ENCODE measurements at places on chromosomes 11 and 22.

DNA sequence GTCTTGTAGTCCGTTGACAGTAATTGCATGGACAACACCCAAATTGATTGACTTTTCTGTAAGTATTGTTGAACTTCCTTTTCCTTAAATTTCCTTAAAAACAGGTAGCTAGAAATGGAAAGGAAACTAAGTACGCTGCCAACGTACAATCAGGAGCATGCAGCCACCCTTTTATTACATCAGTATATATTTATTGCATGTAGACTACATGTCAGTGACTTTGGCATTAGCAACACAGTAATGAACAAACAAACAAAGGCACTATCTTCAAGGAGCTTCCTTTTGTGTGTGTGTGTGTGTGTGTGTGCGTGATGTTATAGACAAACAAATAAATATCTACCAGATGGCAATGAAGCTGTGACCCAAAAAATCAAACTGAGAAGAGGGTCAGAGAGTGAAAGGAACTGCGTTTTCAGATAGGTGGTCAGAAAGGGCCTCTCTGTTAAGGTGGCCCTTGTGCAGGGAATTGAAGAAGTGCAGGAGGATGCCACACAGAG lies at the start of gene OR9Q1:
Gene OR9Q1 (plus strand): TSS at position 447 of the 497 bp plus-strand sequence. CDS start 155,564 bp downstream, outside the sequence.
- DNase-seq, result no peak

DNA sequence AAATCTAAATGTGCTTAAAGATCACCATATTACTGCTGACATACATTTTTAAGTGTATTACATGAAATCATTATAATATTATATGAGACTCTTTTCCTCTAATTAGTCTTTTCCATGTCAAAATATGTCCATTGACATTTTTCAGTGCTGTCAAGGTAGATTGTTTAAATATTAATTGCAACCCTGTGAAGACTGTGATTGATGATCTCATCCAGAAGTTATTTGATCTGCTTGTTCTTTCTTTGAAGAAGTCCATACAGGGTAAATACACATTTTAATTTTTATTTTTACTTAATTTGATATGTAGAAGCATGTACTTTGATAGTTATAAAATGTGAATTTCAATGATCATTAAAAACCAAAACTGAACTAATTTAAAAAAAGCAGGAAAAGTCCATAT lies 38.4 kb downstream of the DYNC2H1 start:
- no peak for DNase-seq

- DNase-seq, result no peak
These were observed 34.2 kb upstream of the LDLRAD3 start for GRCh38 chr11:35909511-35910265.

GRCh38 chr22:17943533-17944249 lies 80.7 kb downstream of the MICAL3 start:
- DNase-seq, result no peak

- no peak for DNase-seq
These were observed 54.7 kb upstream of the OPCML start for GRCh38 chr11:133586903-133587517.

DNA sequence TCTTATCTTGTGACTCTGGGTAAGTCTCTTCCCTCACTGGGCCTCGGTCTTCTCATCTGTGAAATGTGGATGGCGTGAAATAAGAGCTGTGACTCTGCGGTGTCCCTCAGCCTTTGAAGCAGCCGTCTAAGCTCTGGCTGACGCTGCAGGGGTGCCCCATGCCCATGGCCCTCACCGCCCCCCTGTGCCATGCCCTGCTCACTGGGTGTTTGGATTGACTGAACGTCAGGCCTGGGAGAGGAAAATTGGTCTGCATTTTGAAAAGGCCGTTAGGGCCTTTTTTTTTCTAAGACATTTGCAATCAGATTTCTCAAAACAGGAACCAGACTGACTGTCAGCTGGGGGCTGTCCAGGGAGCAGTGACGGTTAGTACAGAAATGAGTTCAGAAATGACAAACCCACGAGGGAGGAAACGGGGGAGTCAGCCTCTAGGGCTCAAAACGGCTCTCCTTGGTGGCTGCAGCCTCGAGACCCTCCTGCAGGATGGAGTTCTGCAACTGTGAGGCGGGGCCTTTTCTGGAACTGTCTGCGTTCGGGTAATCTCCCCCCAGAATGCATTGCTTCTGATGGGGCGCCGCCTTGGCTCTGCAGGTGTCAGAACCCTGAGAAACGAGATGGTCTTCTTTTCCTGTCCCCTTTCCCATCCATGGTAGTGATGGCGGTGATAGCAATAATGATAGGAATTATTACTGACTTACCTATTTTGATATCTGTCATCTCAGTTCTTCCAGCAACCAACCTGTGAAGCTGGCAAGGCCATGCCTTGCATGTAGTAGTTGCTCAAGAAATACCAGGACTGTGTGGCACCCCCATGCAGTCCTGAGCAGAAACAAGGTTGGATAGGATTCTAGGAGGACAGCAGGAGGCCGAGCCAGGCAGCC lies 2.0 kb downstream of the GRK2 start:
- DNase-seq, result peak; percentile 73

DNA sequence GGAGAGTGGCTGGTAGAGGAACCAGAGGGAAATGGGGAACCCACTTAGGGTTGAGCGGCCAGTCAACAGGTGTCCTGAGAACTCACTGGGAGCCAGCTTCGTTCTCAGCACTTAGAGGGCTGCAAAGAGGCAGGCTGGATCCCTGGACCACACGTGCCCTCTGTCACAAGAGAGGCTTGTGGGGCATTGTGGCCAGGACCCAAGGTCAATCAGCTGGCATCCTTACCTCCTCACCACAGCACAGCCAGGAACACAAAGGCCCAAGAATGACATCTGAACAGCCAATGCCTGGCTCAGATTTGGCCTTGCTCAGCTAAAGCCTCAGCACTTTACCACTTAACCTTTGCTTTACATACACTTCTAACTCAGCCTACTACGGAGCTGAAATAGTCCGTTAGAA lies 7.4 kb downstream of the MAPK8IP1 start:
- DNase-seq, result no peak

- DNase-seq, result no peak
These were observed 10.5 kb downstream of the GRIK4 start for GRCh38 chr11:120522021-120522420.

GRCh38 chr11:59659981-59660380 lies 8.9 kb downstream of the PATL1 start:
- DNase-seq, result no peak

GRCh38 chr22:20956258-20957101 lies 10.6 kb upstream of the AIFM3 start:
- DNase-seq, result no peak

- DNase-seq, result peak; percentile 38
These were observed 20.0 kb upstream of the CD5 start for GRCh38 chr11:61082062-61082870.

GRCh38 chr11:42890773-42891172 lies 421.0 kb upstream of the API5 start:
- DNase-seq, result no peak

GRCh38 chr11:59918987-59919589 lies 19.1 kb upstream of the OOSP1 start:
- DNase-seq, result peak; percentile 39

GRCh38 chr22:46004105-46004866 lies 27.3 kb upstream of the WNT7B start:
- DNase-seq, result peak; percentile 31

GRCh38 chr11:12169822-12170221 lies 59.4 kb downstream of the MICAL2 start:
- DNase-seq, result no peak

GRCh38 chr22:48869788-48870187 lies 957.9 kb downstream of the BRD1 start:
- no peak for DNase-seq

DNA sequence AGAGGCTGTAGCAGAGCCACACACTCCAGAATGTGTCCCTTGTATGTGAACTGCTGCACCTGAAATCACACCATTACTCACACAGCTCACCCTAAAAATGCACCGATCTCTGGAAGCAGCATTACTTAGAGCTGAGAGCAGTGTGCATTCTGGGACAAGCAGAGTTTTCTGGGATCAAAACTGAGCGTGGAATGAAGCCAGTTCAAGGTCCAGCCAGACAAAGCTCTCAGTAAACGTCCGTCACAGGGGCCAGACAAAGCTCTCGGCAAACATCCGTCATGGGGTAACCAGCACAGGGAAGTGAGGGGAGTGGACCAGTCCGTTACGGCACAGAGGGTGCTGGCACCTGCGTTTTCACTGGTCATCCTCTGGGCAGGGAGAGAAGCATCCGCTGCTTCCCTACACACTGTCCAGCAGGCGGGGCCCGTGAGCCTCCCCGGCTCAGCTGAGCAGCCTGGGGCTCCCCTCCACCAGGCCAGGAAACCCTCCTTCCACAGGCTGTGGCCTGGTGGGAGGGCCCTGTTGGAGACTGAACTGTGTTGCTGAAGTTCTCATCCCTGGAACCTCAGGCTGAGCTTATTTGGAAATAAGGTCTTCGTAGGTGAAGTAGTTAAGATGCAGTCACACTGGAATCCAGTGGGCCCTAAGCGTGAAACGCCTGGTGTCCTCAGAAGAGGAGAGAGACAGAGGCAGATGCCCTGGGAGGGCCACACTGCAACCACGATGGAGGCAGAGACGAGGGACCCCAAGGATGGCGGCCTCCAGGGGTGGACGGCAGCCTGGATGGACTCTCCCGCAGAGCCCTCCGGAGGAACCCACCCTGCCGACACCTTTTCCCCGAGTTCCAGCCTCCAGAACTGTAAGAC lies 883.9 kb downstream of the BRD1 start:
- DNase-seq, result no peak

- DNase-seq, result no peak
These were observed 10.8 kb downstream of the SLC35C1 start for GRCh38 chr11:45815747-45816146.
